ENCODE measurements at places on chromosomes 1 and 21.

DNA sequence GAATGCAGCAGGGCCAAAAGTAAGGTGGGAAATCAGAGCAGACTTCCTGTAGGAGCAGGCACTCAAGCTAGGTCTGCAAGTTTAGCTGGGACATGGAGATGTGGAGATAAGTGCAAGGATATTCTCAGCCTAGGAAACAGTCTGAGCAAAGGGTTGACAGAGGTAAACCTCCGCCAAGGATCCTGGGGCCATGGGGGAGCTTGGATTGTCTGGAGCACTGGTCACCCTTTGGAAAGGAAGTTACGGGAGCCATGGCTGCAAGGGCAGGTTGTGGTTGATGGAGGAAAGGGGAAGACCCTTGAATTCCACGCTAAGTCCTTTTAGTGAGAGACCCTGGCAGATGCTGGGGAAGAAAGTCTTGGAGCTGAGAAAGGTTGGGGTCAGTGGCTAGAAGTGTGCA, 150.9 kb downstream of the PTPRU start:
- DNase-seq, result no peak

- peak; percentile 61 for DNase-seq
Observed at GRCh38 chr1:57019236-57019839, 53.5 kb upstream of the C8B start.

DNA sequence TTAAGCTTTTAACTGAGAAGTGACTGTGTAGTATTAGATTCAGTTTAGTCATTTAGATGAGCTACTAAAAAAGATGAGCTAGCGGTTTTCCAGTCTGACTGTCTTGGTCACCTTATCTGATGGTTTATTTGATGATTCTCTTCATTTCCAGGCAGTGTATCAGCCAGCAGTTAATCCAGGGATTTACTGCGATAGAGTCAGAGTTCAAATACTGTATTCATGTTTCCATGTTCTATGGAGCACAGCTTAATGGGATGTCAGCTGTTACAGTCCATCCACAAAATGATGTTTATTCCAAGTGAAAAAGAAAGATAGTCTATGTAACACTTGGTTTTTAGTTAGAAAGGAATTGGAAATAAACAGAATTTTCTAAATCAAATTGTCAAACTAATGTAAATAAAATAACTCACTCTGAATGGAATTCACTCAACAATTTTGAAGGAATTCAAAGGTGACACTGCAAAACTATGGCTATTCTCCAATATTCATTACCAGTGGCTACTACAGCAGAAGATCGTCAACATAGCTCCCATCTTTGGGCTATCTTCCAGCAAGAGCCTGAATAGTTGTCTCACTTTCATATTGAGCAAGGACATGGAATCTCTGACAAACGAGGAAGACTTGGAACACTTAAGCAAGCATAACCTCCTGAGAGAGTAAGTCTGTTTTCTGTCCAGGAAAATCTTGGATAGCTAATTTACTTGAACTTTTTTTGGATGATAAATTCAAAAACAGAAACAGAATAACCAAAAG, 54.6 kb upstream of the DPT start:
- DNase-seq, result no peak

GRCh38 chr1:118136187-118136941, 48.7 kb downstream of the SPAG17 start:
- DNase-seq, result no peak

DNA sequence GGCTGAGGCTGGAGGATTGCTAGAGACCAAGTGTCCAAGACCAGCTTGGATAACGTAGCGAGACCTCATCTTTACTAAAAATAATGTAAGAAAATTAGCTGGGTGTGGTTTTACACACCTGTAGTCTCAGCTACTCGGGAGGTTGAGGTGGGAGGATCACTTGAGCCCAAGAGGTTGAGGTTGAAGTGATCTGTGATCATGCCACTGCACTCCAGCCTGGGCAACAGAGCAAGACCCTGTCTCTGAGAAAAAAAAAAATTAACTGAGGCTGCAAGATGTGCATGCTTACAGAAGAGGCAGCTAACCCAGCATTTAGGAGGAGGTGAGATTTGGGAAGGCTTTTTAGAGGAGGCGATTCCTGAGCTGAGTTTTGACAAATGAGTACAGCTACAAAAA, 9.5 kb downstream of the AK4 start:
- DNase-seq, result no peak

DNA sequence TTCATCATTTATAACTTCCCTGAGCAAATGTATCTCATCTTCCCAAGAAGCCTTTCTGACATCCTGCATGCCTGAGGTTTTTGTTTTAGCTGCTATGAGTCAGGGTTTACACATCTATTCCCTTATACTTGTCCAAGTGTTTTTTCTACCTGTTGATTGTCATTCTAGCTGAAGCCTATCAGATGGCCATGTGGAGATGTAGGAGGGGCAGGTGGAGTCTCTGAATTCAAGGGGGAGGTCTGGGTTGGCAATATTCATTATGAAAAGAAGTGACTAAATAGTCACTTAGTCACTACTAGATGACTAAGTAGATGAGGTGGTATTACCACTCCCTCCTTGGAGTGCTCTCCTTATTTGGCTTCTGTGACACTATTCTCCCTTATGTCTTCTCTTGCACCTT, 52.4 kb downstream of the XCL1 start:
- no peak for DNase-seq

- no peak for DNase-seq
Observed at GRCh38 chr1:60173729-60174505, 100.3 kb upstream of the C1orf87 start.

GRCh38 chr1:85371021-85371420, 93.9 kb downstream of the DDAH1 start:
- DNase-seq, result no peak

GRCh38 chr1:53601867-53602775, 136.8 kb downstream of the GLIS1 start:
- no peak for DNase-seq

GRCh38 chr1:63670164-63670563, 77.0 kb downstream of the PGM1 start:
- no peak for DNase-seq

DNA sequence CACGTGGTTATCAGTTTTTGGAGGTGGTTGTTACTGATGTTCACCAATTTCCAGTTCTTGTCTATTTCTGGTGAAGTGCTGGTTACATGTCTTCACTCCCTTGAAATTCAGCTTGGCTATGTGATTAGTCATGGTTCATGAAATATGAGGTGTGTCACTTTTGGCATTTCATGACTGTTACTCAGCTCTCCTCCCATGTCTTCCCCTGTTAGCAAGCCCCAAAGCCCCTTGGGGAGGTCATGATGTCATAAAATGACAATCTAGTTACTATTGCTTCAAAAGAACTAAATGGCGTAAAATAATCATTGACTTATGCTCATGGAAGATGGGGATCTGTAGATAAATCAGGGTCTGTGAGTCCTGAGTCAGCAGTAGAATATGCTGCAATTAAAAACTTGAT, 425.1 kb downstream of the SETD4 start:
- DNase-seq, result no peak

- no peak for DNase-seq
Observed at GRCh38 chr1:207487636-207488035, 8.3 kb upstream of the CR1 start.

GRCh38 chr1:26121854-26122773, 10.5 kb downstream of the PDIK1L start:
- no peak for DNase-seq

DNA sequence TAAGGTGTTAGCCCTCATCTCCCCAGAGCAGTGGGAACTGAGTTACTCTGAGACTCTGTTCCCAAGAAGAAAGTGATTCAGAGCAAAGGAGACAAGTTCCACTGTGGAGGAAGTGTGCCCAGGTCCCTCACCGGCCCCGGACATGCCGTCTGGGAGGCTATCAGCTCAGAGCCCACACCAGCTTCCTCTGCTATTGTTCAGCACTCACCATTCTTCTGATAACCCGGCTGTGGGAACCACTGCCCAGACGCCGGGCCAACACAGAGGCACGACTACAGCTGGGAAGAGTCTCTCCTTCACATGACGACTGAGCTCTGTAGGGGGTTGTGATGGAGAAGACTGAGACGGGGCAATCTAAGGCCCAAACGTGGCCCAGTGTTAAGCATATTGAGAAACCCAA, 34.2 kb upstream of the GJA5 start:
- DNase-seq, result no peak

DNA sequence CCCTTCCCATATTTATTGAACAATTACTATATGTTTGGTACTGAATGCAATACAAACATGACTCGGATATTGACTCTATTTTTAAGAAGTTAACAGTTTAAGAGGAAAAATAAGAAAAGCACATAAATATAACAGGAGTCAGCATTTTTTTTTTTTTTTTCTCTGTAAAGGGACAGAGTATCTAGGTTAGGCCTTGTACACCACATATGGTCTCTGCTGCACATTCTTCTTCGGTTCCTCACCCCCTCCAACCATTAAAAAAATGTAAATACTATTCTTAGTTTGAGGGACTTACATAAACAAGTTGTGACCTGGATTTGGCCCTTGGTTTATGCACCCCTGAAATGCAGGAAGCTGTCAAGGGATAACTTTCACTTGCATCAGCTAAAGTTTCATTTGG, 40.4 kb downstream of the PHC2 start:
- no peak for DNase-seq

GRCh38 chr1:156926175-156926574, 5.7 kb downstream of the LRRC71 start:
- DNase-seq, result no peak

DNA sequence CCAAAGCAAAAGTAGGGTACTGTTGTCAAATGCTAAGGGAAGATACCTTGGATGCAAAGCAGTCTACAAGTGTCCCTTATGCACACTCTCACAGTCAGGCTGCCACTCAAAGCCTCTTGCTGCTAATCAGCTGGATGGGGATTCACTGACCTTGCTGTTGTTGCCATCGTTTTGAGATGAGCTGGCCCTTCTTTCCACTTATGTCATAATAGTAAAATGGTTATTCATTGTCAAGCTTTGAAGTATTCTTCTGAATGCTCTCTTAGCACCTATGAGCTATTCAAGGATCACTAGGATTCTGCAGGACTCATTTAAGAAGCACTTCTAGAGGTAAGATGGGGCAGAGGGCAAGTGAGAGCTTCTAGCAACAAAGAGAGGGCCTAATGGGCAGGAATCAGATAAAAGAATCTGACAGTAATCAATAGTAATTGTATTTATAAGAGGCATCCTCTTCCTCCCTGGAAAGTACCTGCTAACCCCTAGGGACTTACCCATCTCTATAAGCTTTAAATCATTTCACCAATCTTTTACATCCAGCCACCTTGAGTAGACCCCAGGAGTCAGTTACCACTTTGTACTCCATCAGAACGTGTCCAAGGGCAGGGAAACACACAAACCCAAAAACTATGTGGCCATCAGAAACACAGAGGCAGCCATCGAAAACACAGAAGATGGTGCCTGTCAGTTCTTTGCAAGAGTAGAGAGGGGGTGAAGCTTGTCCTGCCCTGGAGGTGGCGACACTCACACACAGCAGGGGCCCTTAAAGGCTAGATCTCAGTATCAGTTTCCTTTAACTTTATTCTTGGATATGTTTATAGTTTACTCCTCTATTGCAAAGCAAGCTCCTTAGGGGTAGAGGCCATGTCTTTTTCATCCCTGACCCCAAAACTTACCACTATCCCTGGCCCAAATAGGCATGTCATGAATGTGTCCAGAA, 103.7 kb upstream of the NFIA start:
- DNase-seq, result no peak

- DNase-seq, result no peak
Observed at GRCh38 chr1:224411766-224412165, 22.8 kb downstream of the WDR26 start.

DNA sequence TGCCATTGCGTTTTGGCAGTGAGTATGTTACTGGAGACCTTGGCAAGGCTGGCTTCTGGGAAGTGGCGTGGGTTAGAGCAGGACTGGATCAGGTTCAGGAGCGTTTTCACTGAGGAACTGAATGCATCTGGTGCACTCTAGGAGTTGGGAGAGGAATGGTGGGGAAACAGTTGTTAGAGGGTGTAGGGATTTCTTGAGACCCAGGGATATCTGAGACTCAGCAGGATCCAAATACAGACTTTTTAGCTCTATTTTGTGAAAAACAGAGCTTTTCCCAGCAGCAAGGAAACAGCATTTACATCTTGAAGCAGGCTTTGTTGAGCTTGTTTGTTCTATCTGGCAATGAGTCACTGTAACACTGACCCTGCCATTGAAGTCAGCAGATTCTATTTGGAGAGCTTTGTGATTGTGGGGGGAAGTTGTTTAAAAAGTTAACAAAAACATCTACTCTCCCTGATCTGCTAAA, 56.9 kb upstream of the NRIP1 start:
- DNase-seq, result no peak

DNA sequence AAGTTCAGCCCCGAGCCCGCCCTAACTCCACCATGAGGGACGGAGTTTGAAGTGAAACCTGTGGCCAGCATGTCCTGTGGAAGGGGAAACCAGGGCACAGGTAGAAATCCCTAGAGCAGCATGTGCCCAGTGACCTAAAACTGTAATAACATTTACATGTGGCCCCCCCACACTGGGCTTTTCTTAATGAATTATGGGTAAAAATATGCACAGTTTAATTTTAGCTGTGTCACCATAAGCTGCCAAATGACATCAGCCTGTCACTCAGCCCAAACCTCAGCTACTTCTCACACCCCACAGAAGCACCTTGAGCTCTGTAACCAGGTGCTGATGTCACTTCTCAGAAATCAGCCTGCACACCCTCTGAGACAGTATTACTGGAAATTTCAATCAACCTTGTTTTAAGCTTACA, 50.0 kb upstream of the SLC19A1 start:
- no peak for DNase-seq

DNA sequence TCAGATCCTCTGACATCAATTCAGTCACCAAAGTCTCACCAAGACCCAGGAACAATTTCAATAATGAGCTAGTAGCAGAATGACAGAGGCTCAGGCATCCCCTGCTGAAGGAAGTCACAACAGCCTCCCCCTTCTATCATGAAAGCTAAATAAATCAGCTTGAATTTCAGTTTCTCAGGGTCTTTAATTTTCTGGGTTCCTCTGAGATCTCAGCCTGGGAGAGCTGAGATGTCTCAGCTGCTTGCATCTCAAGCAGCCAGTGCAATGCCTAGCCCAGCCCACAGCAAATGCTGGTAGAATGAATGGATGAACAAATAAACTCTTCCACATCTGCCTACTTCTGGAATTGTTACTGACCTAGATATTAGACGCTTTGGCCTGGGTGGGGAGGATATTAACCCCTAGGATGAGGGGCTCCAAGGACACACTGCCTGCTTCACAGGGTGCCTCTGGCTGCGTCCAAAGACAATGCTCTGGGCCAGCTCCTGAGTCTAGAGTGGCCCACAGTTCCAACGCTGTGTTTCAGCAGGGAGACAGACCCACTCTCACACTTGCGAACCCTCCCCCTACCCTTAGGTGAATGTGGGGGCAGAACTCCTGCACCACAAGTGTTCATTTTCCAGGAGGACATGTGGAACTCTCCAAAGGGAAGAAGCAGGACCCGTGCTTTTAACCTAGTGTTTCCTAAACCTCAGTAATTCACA, 11.2 kb upstream of the LORICRIN start:
- no peak for DNase-seq
